ENCODE measurements at places on chromosomes 3 and 15.
A peak's percentile ranks its signal among the peaks of the same experiment; 100 is the strongest.

DNA sequence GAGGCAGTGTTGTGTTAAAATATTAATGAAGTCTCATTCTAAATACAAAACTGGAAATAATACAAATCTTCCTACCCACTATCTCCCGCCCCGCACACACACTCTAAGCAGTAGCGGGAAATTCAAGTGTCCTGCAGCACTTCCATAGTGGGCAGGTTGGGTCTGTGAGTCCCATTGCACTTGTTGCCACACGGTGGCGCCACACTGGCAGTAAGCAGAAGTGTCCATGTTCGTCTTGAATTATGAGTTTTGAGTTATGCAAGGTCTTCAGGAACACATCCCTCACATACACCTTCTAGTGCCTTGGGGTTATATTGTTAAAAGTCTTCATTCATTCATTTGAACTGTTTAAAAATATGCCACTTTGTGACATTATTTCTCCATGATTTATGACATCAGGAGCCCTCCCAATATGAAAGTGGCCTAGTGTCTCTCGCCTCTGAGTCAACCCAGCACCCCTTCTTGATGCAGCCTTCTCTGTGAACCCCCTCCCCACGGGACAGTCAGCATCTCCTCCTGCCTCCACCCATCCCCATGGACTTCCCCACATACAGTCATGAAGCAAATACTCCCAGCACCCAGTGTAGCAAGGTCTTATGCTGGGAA is 17.6 kb upstream of the CCDC174 start:
- DNase-seq = peak; percentile 60

- DNase-seq = no peak
Measured at GRCh38 chr3:46733026-46733800, 15.5 kb upstream of the PRSS50 start.

DNA sequence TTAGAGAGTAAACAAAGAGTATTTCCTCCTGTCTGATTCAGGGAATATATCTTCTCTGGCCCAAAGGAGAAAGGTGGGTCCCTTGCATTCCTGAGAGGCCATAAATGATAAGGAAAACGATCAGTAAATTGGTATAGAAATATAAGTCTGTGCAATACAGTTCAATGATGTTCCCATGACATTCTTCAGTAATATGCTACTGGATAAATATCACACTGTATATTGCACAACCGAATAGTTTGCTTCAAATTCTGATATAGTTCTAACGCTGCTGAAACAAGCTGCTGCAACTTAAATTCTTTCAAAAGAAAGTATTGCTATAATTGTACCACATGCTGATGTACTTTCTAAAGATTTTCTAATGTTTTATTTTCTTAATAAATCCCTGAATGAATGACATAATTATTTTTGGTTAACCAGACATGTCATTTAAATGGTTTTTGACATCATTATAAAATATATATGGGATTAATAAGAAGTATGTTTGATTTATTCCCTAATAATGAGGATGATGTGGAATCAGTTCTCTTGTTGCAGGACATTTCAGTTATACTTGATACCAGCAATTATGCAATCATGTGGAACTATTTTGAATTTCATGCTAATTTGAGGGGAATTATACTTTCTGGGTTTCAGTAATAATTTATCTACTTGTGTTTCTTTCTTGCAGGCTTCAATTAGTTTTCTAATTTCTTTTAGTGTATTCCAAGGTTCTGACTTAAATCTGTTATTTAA is 44.9 kb downstream of the FGF7 start:
- no peak for DNase-seq

GRCh38 chr3:195828762-195829161 is 17.0 kb upstream of the MUC4 start:
- DNase-seq = no peak

DNA sequence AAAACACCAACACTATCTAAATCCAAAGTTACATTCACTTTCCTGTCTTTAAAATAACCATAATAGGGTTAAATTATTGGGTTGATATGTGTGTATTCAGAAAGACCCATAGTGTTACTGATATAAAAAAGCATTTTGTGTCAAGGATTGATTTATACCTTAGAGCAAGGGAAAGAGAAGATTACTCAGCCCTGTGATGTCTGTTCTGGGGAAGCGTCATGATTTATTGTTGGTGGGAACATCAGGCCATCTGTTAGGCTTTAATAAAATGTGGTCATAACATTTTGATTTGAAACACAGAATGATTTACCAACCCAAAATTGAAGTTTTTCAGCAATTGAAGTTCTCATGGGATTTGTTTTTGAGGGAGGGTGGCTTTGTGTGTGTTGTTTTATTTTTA is 33.2 kb downstream of the SIDT1 start:
- DNase-seq = no peak

DNA sequence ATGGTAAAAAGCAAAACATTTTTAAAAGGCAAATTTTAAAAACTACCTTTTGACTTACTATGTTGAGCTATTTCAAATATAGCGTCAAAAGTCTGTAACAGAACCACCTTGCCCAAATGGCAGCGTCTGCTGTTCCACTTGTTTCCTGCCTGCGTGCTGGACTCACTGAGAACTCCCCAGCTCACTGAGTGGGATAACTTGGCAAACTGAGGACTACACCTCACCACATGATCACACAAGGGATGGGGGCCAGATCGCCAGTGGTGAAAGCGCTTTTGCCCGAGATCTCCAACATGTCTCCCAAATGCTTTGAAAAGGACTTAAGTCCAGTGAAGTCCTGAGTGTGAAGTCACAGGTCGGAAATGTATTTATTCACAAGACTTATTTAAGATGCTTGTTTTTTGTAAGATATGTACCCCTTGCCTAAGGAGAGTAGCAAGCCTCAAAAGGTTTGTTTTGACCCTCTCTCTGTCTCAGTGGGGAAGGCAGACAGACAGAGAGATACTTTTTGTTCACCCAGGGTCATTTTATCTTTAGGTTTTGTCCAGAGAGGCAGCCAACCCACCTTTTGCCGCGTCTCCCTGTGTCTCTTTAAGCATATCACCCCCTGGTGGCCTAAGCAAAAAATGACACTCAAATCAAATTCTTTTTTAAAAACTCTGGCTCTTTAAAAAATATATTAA is 192.6 kb downstream of the PDZRN3 start:
- DNase-seq = peak; percentile 29

GRCh38 chr3:169196789-169197188 is 466.7 kb downstream of the MECOM start:
- no peak for DNase-seq

GRCh38 chr3:146125951-146126350 is 35.0 kb downstream of the PLOD2 start:
- DNase-seq = peak; percentile 92

- DNase-seq = peak; percentile 66
Measured at GRCh38 chr3:67113802-67114407, 115.8 kb downstream of the KBTBD8 start.

DNA sequence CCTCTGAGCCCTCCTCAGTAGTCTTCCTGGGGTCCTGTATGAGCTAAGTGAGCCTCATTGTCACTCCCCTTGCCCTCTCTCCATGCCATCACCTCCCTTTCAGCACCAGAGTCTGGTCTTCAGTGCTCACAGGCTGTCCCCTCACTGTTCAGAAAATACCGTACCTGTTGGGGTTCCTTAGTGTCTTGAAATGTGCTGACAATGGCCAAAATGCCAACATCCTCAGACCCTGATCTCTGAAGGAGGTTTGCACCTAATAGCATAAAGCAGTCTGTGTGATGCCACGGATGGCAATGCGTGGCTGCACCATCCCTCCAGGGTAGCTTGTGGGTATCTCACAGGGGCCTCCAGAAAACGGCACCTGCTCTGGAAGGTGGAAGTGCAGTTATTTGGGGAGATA is 301.0 kb upstream of the TLE3 start:
- no peak for DNase-seq

DNA sequence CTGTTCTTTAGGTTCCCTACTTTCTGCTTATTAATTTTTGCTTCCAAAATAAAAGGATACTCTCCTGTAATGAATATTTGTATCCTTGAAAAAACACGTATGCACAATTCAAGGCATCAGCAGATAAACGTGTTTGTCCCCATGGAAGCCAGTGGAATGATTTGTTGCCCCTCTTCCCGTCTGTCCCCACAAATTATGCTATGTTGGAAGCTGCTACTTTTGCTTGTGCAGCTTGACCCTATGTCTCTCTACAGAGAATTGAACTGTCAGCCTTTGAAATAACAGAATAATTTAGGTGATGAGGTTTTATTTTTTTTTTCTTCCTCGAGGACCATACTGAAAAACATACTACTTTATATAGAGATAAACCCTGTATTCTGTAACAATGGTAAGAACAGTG is 401.5 kb upstream of the GOLIM4 start:
- no peak for DNase-seq

- DNase-seq = peak; percentile 18
Measured at GRCh38 chr15:100944244-100944895, 25.2 kb downstream of the LRRK1 start.

DNA sequence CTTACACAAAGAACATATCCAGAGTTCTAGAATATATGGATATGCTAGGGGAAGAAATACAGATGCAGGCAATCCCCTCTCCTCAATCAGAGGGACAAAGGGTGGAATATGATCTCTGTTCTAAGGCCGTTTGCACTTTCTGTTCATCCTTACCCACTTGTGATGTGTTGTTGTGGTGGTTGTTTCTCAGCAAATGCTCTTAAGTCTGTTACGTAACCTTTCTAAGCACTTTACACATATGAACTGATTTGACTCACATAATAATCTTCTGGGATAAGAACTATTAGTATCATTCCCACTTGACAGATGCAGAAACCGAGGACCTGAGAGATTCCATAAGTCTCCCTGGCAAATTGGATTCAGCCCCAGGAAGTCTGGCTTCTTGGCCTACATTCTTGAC is 40.5 kb downstream of the NGRN start:
- no peak for DNase-seq

DNA sequence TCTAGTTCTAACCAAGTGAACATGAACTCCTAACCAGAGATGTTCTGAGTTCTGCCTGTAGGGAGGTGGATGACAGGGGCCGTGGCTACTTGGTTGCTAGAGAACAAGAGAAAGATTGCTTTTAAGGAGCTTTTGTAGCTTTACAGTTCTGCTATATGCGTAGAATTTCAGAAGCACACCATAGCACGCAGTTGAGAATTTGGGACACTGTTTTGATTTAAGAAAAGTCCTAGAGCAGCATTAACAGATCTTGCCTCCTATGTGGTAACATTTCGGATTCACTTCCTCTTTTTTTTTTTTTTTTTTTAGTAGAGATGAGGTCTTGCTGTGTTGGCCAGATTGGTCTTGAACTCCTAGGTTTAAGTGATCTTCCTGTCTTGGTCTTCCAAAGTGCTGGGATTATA is 181.7 kb downstream of the TCF12 start:
- no peak for DNase-seq

- no peak for DNase-seq
Measured at GRCh38 chr3:26259176-26259575, 363.4 kb upstream of the LRRC3B start.

- no peak for DNase-seq
Measured at GRCh38 chr3:127459891-127460290, 130.6 kb downstream of the TPRA1 start.

DNA sequence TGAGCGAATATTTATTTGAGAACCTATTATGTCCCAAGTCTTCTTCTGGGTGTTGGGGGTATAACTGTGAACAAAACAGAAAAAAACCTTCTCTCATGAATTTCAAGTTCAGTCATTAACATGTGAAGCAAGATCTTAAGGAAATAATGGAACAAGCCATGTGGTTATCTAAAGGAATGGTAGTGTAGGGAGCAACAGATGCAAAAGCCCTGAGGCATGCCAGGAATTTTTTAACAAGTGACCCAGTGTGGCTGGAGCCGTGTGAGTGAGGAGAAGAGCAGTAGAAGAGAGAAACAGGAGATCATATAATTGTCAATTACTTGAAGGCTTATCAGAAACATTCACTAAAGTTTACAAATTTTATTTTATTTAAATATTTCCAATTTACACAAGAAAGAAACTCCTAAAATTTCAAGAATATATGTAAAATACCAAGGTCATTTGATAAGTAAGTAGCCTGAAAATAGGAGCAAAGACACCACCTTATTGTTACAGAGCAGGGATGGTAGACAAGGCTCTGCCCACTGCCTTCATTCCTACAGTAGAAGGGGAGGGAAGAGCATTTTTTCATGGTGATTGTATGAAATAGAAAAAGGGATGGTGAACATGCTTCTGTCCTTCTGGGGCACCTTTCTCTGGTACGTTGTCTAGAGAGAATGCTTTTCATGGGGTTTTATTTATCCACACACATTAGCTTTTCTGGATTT is 345.1 kb downstream of the PLOD2 start:
- DNase-seq = no peak

- DNase-seq = no peak
Measured at GRCh38 chr15:41258750-41259471, 27.8 kb downstream of the CHP1 start.
